ENCODE measurements at places on chromosomes 12 and 14.
A peak's percentile ranks its signal among the peaks of the same experiment; 100 is the strongest.

- DNase-seq = no peak
These were observed 142.4 kb downstream of the ITPR2 start for GRCh38 chr12:26690601-26691000.

DNA sequence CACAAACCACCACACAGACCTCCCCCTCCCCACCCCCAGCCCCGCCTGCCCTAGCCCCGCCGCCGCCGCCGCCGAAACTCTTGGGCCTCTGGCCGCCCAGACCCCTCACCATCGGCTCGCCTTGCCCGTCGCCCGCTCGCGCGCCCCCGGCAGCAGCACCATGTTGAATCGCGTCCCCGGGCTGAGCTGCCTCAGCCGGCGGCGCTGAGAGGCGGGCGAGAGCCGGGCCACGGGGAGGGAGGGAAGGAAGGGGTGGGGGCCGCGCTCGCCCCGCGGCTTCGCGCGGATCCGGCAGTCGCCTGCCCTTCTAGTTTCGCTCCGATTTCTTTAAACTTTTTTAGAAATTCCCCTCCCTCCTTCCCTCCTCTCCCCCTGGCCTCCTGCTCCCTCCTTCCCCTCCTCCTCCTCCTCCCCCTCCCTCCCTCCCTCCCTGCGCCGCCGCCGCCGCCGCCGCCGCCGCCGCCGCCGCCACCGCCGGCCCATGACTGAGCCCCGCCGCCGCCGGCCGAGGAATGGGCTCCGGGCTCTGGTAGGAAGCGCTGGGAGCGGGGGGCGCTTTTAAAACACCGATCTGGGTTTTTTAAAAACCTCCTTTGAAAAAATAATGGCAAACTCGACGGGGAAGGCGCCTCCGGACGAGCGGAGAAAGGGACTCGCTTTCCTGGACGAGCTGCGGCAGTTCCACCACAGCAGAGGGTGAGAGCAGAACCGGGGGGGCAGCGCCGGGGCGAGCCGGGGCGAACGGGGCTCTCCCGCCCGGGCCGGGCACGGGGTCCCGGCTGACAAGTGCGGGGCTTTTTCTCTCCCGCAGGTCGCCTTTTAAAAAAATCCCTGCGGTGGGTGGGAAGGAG, at the start of gene ARID2:
ARID2 (plus strand) TSS at position 474 of the 851 bp plus-strand sequence; CDS start at position 605, 131 bp downstream.
- peak; percentile 74 for DNase-seq

- DNase-seq = no peak
These were observed 259.0 kb downstream of the EGLN3 start for GRCh38 chr14:33691907-33692306.

GRCh38 chr12:543114-543451, 83.3 kb downstream of the B4GALNT3 start:
- DNase-seq = no peak

DNA sequence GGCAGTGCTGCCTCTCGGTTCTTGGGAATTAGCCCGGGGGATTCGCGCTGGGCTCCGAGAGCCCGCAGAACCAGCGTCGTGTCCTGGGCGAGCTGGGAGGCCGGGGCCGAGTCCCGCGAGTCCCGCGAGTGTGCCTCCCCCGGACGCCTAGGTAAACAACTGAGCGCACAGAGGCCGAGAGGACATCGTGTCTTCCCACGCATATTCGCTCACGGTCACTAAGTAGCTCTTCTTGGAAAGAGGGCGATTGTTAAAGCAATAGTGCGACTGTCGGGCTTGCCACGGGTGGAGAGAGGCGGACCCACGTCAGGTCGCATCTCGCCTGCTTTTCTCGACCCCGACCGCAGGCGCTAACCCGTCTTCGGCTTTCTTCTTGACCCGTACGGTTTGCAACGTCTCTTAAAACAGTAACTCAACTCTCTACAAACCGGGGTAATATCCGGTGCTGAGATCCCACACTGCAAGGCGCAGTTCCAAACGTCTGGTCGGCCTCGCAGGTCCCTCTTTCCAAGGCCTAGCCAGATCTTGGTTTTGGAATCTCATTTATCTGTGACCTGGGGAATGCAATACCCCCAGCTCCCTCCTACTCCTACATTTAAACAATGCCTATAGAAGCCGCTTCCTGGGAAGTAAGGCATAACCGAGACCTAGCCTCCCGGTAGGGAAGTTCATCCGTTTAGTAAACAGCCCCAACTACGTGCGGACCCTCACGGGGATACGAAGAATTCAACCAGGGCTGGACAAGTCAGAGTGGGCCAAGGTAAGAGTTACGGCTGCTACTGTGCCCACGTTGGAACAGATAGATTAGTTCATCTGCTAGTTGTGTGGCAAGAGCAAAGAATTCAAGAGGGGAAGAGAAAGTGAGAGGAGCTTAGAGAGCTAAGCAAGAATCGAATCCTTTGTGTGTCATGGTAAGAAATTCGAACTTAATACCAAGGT, 736 bp upstream of the PHLDA1 start:
- DNase-seq = peak; percentile 82

DNA sequence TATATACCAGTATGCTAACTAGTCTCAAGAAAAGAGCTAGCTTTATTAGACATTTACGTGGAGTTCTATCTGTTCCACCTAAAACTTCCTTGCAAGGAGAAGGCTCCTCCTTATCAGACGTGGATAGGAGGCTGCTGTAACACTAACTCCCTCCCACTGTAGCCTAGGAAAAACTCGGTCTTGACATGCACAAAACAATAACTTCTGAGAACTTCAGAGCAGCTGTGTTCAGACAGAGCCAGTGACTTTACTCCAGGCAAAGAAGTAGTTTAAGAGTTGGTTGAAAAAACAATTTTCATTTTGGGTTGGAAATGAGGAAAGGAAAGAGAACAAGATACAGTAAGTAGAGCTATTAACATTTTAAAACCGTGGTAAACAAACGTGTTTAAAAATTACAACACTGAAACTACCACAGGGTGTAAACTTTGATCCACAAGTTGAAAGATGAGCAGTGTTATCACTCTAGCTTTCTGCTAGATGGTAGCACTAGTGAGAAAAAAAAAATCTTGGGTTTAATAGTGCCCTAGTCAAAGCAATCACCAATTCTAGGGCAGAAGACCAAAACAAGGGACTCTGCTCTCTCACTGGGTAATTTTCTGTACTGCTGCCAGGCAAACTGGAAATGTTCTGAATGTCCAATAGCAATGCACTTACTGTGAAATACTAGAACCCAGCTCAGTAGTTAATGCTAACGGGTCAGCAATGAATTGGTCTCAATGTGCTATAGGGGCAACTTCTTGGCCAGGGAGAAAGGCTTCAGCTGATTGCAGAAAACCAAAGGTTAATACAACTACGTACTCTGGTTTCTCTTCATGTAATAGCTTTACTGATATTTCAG, 2.4 kb downstream of the ATF7 start:
- DNase-seq = peak; percentile 31

DNA sequence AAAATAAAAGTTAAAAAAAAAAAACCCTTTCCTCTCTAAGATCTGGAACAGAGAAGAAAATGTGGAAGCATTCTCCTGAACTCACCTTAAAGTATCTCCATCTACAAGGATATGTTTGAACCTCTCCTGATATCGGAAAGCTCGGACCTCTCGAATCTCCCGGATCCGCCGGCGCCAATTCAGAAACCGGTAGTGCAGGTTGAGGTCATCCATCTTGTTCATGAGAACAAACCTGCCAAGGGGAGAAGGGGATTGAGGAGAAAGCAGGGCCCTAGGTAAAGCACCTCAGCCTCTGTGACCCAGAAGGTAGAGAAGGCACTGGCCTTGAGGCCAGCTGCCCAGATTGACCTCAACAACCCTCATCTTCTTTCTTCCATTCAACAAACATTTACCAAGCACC, 2.2 kb downstream of the SPRYD3 start:
- no peak for DNase-seq
